ENCODE measurements at places on chromosomes 7 and 10. TPM values are rescaled to one million over a fixed set of nuclear protein-coding genes. Genes with fewer than 3 reads are reported as not detected.

Gene VAX1
- not detected for total RNA-seq

- no peak for DNase-seq
These were observed 93.0 kb downstream of the PTPRN2 start for GRCh38 chr7:158494643-158495042.

Gene MYOZ1
- 0.33 TPM for total RNA-seq

- DNase-seq: no peak
These were observed 168.8 kb upstream of the CDCA7L start for GRCh38 chr7:22114440-22114981.

DNA sequence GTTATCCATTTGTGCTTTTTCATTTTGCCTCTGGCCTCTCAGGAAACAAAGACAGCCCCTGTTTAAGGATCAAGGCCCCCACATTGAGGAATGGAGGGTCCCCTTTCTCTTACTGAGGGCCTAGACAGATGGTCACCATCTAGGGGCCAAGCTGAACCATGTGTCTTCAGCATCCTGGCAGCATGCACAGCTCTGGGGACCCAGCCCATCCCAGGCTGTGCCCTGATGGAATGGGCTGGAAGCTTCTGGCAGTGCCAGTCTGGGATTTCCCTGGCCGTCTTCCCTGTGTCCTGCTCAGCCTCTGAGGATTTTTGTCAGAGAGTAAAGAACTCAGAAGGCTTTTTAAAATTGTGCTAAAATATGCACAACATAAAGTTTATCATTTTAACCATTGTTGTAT lies 116.8 kb downstream of the ITIH5 start:
- no peak for DNase-seq

DNA sequence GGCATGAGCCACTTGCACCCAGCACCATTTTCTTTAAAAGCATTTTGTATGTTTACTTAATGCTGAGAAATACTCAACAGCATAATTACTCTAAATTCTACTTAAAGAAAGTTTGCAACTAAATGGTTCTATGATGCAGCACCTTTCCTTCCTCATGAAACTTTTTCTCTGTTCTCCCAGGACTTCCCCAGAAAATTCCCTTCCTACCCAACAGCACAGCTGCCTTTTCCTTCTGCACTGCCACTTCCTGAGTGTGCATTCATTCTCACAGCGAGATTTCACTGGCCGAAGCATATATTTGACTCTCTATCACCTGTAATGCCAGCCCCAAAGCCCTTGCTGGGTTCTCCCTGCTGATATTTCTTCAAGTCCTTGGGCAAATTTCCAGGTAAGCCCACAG lies 41.5 kb upstream of the DGKI start:
- no peak for DNase-seq

Gene NEURL1
- 0.10 TPM for total RNA-seq

- no peak for DNase-seq
These were observed 321.0 kb downstream of the WDR37 start for GRCh38 chr10:1377231-1377630.

GRCh38 chr10:69285699-69286098 lies 7.4 kb downstream of the HK1 start:
- no peak for DNase-seq

DNA sequence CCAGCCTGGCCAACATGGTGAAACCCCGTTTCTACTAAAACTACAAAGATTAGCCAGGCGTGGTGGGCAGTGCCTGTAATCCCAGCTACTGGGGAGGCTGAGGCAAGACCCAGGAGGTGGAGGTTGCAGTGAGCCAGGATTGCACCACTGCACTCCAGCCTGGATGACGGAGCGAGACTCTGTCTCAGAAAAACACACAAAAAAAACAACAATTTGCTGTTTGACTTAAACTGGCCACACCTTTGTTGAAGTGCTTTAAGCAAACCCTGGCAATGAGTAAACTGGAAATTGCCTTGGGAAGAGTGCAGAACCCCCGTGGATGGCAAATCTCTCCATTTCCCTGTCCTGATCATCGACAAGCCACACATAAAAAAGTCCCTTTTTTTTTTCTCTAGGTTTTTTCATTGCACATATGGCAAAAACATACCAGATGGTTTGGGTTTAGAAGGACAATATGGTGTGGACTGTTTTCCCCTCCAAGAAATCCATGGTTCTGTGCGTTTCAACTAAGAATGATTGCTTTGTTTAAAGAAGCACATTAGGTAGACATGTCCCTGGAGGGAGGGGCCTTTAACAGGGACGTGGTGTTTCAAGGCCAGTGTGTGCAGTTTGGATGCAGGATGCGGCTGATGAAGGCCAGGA lies 76.9 kb downstream of the NRP1 start:
- DNase-seq: no peak

GRCh38 chr7:123580406-123581161 lies 21.0 kb upstream of the ASB15 start:
- peak; percentile 64 for DNase-seq

DNA sequence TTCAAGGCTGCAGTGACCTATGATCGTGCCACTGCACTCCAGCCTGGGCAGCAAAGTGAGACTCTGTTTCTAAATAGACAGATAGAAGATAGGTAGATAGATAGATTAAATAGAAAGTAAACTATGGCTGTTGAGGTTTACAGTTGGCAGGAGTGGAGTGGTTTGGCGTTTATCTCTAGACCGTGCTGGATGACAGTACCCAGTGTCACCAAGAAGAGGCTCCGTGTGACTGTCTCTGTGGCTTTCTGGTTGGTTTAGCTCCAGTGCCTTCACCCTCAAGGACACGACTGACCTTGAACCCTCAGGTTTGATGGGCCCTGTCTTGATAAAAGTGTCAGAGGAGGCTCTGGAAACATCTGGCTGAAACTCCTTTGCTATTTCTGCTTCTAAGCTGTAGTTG lies 31.7 kb downstream of the CHST12 start:
- DNase-seq: no peak

Gene PNLIPRP2
- total RNA-seq: not detected

- DNase-seq: no peak
These were observed 750.7 kb upstream of the SORCS1 start for GRCh38 chr10:107915215-107915610.

DNA sequence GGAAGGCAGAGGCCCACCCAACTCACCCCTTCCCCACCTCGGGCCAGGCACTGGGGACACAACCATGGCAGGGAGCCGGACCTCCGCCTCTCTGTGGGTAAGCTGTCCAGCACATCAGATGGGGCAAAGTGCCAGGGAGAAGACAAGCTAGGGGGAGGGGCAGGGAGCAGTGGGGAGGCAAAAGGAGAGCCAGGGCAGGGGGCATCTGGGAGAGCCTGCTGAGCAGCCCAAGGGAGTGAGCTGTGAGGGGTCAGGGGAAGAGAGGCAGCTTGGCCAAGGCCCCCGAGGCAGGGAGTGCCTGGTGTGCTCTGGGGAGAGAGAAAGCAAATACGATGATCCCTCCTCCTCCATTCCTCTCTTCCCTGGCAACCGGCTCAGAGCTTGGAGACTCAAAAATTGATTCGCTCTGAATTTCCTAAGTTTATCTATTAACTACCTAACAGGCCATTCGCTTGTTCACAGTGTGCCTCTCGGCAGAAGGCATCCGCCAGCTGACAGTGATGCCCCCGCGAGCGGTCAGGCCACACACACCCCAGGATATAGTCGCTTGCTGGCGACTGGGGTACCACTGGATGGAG lies 4.5 kb downstream of the CAMK2B start:
- DNase-seq: peak; percentile 11

Gene SFRP4
- total RNA-seq: 8.3 TPM

DNA sequence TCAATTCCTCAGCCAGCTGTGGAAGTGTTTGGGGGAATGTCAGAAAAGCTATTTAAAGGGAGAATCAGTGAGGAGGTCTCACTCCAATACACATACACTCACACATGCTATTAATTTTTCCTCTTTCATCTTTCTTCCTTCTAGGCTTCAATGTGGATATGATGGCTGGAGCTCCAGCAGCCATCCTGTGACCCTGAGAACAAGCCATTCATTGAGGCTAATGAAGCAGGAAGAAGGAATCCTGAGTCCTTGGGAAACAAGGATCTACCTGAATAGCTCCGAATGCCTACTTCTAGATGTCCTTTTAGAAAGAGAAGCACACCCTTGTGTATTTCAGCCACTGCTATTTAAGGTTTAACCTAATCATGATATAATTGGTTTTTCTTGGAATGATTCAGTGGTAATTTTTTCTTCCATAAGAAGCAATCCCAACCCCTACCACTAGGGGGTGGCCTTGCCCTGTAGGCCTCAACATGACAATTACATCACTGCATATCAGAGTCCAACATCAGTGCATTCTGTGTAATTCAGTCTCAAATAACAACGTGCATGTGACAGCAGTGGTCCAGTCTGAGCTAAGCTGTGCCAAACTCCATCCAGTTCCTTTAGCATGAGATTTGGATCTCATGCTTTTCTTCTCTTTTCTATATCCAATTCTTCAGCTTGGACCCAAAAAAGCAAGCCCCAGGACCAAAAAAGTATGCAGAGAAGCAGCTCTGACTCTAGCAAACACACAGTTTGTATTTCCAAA lies 85.3 kb upstream of the ANKRD1 start:
- DNase-seq: peak; percentile 87

GRCh38 chr7:31603046-31603445 lies 84.0 kb upstream of the PPP1R17 start:
- DNase-seq: peak; percentile 53

DNA sequence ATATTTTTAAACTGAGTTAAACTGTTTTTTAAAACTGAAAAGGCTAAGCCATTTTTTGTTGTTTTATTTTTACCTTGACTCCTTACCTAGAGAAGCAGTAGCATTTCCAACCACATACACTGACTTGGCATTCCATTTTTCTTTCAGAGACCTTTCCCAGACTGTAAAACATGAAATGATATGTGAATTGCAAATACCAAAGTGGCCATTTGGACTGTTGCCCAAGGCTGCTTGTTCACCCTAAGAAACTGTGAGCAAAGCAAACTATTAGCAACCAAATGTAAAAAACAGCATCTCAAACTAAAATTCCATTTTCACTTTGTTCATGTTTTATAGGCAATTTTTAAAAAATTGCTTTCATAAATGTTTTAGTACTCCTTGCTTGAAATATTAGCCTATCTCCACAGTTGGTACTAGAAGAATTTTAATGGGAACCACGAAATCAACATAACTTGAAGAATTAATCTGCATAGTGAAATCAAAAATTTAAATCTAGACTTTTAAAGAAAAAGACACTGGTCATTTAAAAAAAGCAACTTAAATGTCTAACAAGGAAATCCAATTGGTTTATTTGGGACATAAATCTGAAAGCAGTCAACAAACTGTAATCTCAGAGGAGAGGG lies 10.8 kb downstream of the UROS start:
- no peak for DNase-seq

GRCh38 chr7:137135654-137136350 lies 207.7 kb downstream of the PTN start:
- no peak for DNase-seq

DNA sequence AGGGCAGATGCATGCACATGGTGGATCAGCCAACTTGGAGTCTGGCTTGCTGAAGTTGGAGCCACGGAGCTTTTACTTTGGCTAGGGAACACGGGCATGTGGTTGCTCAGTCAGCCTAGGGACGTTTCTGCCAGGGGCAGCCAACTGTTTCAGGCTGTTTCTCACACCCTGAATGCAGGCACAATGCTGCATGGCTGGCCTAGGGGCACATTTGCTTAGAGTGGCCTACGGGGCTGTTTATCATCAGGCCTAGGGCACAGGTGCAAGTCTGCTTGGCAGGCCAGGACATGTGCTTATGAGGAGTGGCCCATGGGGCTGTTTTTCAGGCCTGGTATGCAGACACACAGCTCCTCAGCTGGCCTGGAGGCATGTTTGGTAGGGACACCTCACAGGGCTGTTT lies 107.4 kb downstream of the GSAP start:
- DNase-seq: no peak

GRCh38 chr7:57404343-57404966 lies 45.5 kb upstream of the ZNF716 start:
- peak; percentile 90 for DNase-seq

DNA sequence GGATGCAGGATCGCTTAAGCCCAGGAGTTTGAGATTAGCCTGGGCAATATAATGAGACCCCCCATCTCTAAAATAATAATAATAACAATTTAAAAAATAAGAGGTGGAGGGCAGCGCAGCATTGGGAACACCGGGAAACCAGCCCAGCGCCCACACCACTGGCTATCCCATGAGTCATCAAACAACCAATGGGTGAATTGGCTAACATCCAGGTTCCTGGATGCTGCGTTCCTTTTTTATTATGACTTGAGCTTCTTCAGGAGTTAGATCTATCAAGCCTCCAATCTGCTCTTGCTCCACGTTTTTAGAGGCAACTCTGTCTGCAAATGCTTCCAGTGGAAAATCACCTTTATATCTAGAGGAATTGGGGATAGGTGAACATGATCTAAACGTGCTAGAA lies 10.0 kb upstream of the LRRC4 start:
- peak; percentile 58 for DNase-seq

GRCh38 chr7:94008537-94008936 lies 4.4 kb upstream of the BET1 start:
- DNase-seq: no peak

Gene PRPS1L1
- not detected for total RNA-seq

DNA sequence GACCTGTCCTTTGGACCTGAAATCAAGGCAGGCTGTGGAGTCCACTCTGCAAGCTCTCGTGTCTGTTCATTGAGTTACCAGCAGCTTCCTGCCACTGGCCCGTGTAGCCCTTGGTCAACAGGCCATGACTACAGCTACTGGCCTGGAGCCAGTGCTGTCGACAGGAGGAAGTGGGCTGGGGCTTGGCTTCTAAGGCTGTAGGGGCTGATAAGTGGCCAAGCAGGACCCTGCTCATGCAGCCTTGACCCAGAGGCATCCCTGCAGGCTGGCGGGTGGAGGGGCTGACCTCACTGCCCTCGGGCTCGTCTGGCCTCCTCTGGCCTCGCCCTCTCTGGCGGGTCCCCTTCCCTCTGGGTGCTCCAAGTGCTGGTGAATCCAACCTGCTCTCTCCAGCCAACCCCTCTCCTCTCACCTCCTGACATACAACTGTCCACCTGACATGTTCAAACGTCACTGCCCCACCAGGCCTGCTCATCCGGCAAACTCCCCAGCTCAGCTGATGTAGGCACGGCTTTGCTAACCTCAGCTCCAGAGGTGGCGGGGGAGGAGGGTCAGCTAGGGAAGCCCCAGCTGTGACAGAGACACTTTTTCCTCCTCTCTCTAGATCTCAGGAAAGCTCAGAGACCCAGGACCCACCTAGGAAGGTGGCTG lies 188.6 kb upstream of the LYZL2 start:
- DNase-seq: no peak

DNA sequence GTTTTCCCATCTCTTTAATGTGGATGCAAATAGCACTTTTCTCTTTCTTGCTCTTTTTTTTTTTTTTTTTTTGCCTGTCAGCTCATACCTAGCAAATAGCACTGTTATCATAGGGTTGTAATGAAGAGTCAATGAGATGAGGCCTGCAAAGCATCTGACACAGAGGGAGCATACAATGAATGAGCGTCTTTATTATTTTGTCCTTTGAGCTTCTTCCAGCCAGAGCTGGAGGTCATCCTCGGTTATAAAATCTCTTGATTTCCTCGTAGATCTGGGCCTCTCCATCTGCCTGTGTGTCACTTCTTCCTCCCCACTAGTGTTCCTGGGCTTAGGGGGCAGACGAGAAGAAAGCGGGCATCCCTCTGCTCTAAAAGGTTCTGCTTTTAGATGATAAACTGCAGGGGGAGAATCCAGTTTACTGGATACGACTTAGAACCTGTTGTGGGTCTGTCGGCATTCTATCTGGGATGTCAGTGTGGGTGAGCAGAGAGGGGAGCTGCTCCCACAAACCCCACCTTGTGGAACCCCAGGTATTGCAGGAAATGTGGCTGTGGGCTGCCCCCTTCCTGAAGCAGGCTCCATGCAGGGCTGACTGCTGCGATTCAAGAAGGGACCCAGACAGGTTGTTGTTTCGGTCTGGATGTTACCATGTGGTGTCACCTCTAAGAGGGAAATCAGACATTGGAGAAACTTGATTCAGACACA lies 135.8 kb upstream of the GPR26 start:
- DNase-seq: no peak

Gene PTPRE
- 3.5 TPM for total RNA-seq

- no peak for DNase-seq
These were observed 209.7 kb upstream of the AUTS2 start for GRCh38 chr7:69388452-69389137.

Data from H4 (cell line).